H7 (cell line): ENCODE measurements at places on chromosomes 3 and 15. TPM values are rescaled to one million over a fixed set of nuclear protein-coding genes. Genes with fewer than 3 reads are reported as not detected.

Gene VGLL3
- 1.5 and 1.8 TPM in 2 replicates for total RNA-seq

Gene GNAT1
- total RNA-seq, result not detected in 2 replicates

Gene RASGRF1
- total RNA-seq, result 0.11 and 0.14 TPM in 2 replicates

Gene PLA2G4D
- total RNA-seq, result 0.11 and 0.17 TPM in 2 replicates

Gene CTXN2
- total RNA-seq, result 0.07 TPM in 1 of 2 replicates, not detected in the other

Gene ERICH6
- total RNA-seq, result 0.17 TPM in 1 of 2 replicates, not detected in the other

Gene ROPN1
- not detected in 2 replicates for total RNA-seq

Gene MKRN3
- total RNA-seq, result not detected in 2 replicates

Gene CASR
- 0.10 and 0.15 TPM in 2 replicates for total RNA-seq

Gene NTRK3
- 2.3 and 3.5 TPM in 2 replicates for total RNA-seq

Gene LSMEM2
- total RNA-seq, result 0.07 and 1.2 TPM in 2 replicates

Gene TFG
- 66.4 and 70.9 TPM in 2 replicates for total RNA-seq

Gene DNAH1
- total RNA-seq, result 0.48 and 2.0 TPM in 2 replicates

Gene GAP43
- 24.8 and 26.4 TPM in 2 replicates for total RNA-seq

Gene TLE3
- 83.5 and 108 TPM in 2 replicates for total RNA-seq

Gene ADGRG7
- total RNA-seq, result not detected in 2 replicates

Gene C2CD4A
- total RNA-seq, result not detected in 2 replicates

Gene RNF7
- 64.0 and 72.9 TPM in 2 replicates for total RNA-seq

Gene SLC22A14
- total RNA-seq, result 0.03 TPM in 1 of 2 replicates, not detected in the other

Gene UROC1
- total RNA-seq, result not detected in 2 replicates

Gene UCN2
- 0.15 and 0.69 TPM in 2 replicates for total RNA-seq

Gene SMAD6
- 24.8 and 25.4 TPM in 2 replicates for total RNA-seq

Gene MAP6D1
- 1.7 and 4.4 TPM in 2 replicates for total RNA-seq

Gene SNX1
- 19.1 and 19.4 TPM in 2 replicates for total RNA-seq

Gene SIDT1
- total RNA-seq, result not detected in 2 replicates

Gene MNS1
- 0.52 and 0.55 TPM in 2 replicates for total RNA-seq

Gene PLSCR4
- 3.3 and 4.8 TPM in 2 replicates for total RNA-seq

Gene SKOR1
- total RNA-seq, result 0.11 TPM in 1 of 2 replicates, not detected in the other

Gene COL6A5
- not detected in 2 replicates for total RNA-seq

Gene LCTL
- total RNA-seq, result 1.9 TPM in 2 replicates

Gene WDR72
- 12.3 and 26.4 TPM in 2 replicates for total RNA-seq

Gene MBD4
- total RNA-seq, result 25.1 and 37.4 TPM in 2 replicates

Gene ITPKA
- 0.07 and 0.52 TPM in 2 replicates for total RNA-seq

Gene ESYT3
- total RNA-seq, result 5.6 and 10.9 TPM in 2 replicates

Gene RYR3
- total RNA-seq, result 0.59 and 0.69 TPM in 2 replicates

Gene LCMT2
- 5.8 and 10.3 TPM in 2 replicates for total RNA-seq

Gene SLC6A1
- total RNA-seq, result 0.62 and 1.7 TPM in 2 replicates

Gene MB21D2
- total RNA-seq, result 32.6 and 36.9 TPM in 2 replicates

Gene SPSB4
- total RNA-seq, result 35.1 and 35.6 TPM in 2 replicates

Gene LRRC2
- 3.3 and 3.9 TPM in 2 replicates for total RNA-seq

Gene SLC12A1
- total RNA-seq, result 0.14 and 0.26 TPM in 2 replicates

Gene HAPLN3
- 8.1 and 11.5 TPM in 2 replicates for total RNA-seq
